ENCODE measurements at places on chromosomes 12 and 14. TPM values are rescaled to one million over a fixed set of nuclear protein-coding genes. Genes with fewer than 3 reads are reported as not detected.

Gene AQP5
- 36.6 TPM for total RNA-seq

Gene GDF3
- total RNA-seq: 0.20 TPM

Gene GPRC5D
- total RNA-seq: not detected

Gene TSPAN11
- 8.9 TPM for total RNA-seq

Gene GLI1
- total RNA-seq: not detected

Gene RERGL
- total RNA-seq: 0.91 TPM

Gene ALX1
- not detected for total RNA-seq

GRCh38 chr12:61860451-61860850 is 399.8 kb upstream of the USP15 start:
- no peaks in the 10 kb centered on the region for H3K36me3 ChIP-seq
- H3K27ac ChIP-seq: no peak overlapping the region
- no peak overlapping the region for H3K4me3 ChIP-seq
- DNase-seq: no peak
- no peaks in the 10 kb centered on the region for H3K4me1 ChIP-seq
- H3K27me3 ChIP-seq: no peaks in the 10 kb centered on the region

GRCh38 chr12:53004582-53004981 is 1.7 kb upstream of the EIF4B start:
- no peak for DNase-seq
- no peaks in the 10 kb centered on the region for H3K27me3 ChIP-seq
- no peak overlapping the region for H3K4me3 ChIP-seq
- peaks cover 3% of the 10 kb centered on the region for H3K36me3 ChIP-seq
- no peak overlapping the region for H3K27ac ChIP-seq

DNA sequence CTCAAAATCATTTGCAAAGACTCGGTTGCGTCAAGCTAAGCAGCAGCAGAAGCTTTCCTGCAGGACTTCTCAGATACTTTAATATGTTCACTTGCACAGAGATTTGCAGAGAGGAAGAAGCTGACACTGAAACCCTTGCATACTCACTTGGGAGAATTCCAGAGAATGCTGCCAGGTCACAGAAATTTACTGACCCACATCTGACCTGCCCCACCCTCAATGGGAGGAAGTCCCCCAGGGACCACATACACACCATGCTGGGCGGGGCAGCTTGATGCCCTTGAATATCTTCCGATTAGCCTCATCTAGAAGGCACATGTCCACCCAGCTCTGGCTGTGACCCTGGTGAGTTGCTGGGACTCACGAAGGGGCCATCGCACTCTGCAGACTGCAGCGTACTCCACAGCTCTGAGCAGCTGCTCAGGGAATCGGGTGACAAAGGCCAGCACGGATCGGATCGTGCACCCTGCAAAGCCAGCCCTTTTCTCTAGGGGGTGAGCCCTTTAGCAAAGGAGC is 83.2 kb downstream of the ITPK1 start:
- H3K27me3 ChIP-seq: no peaks in the 10 kb centered on the region
- no peak overlapping the region for H3K4me3 ChIP-seq
- no peaks in the 10 kb centered on the region for H3K36me3 ChIP-seq
- no peak for DNase-seq

GRCh38 chr14:43449291-43449690 is 1057.8 kb downstream of the FSCB start:
- no peak overlapping the region for H3K27ac ChIP-seq
- DNase-seq: no peak
- H3K27me3 ChIP-seq: no peaks in the 10 kb centered on the region
- H3K4me3 ChIP-seq: no peak overlapping the region
- H3K36me3 ChIP-seq: no peaks in the 10 kb centered on the region
- H3K4me1 ChIP-seq: no peaks in the 10 kb centered on the region

- no peaks in the 10 kb centered on the region for H3K27me3 ChIP-seq
- no peaks in the 10 kb centered on the region for H3K4me1 ChIP-seq
- no peaks in the 10 kb centered on the region for H3K36me3 ChIP-seq
- DNase-seq: no peak
Measured at GRCh38 chr12:52608161-52608560, 6.9 kb upstream of the KRT72 start.

DNA sequence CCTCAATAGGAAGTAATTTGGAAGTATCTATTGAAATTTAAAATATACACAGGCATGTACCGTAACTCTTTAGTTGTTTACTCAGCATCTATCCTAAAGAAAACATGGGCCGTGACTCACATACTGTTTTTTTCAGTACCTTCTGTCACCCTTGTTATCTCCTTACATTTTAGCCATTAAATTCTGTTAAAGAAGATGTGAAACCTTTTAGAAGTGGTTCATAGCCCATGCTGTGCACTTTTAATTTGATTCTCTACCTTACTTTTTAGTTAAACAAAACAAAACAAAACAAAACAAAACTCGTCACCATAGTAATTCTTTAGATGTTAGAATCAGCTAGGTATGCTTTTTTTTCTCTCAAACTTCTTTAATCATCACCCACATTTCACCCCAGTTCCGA is 494.4 kb upstream of the RGS6 start:
- no peaks in the 10 kb centered on the region for H3K36me3 ChIP-seq
- no peaks in the 10 kb centered on the region for H3K4me1 ChIP-seq
- no peak overlapping the region for H3K27ac ChIP-seq
- DNase-seq: no peak
- H3K27me3 ChIP-seq: no peaks in the 10 kb centered on the region

- H3K4me1 ChIP-seq: peaks cover 41% of the 10 kb centered on the region
- DNase-seq: peak; percentile 40
- H3K27ac ChIP-seq: peak overlapping the region; percentile 100
- H3K27me3 ChIP-seq: no peaks in the 10 kb centered on the region
- H3K36me3 ChIP-seq: no peaks in the 10 kb centered on the region
- peak overlapping the region; percentile 89 for H3K4me3 ChIP-seq
Measured at GRCh38 chr12:56221232-56221756, 428 bp downstream of the RNF41 start.

DNA sequence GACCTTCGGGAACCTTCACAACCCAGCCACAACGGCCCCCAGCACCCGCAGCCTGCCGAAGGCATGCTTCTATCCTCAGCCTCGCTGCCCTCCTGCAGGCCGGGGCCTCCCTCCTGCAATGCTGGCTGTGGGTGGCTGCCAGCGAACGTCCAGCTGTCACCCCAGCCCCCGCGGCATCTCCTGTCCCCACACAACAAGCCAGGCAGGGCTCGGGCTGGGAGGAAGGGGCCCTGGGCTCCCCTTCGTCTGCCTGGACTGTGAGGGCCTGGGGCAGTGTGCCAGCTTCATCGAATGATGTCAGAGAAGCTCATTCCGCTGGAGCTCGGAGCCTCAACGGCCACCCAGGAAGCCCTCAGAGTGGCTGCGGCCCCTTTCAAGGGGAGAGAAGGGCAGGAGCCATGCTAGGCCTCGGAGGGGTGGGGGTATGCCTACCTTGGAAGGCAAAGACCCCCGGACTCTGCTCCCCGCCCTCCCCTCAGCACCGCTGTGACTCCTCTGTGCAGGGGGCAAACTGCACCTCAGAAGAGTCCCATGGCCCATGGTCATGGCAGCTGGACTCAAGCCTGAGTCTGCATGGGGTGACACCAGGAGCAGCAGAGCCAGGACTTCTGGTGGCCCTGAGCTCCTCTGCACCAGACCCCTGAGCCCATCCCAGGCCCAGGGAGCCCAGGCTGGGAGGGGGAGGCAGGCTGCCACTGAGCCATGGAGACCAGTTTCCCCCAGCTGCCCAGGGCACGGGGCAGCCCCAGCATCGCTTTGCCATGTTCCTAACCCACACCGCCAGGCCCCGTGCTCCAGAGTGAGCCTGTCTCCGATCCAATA is 24.7 kb upstream of the C14orf180 start:
- H3K27me3 ChIP-seq: no peaks in the 10 kb centered on the region
- no peak overlapping the region for H3K4me3 ChIP-seq
- DNase-seq: no peak

DNA sequence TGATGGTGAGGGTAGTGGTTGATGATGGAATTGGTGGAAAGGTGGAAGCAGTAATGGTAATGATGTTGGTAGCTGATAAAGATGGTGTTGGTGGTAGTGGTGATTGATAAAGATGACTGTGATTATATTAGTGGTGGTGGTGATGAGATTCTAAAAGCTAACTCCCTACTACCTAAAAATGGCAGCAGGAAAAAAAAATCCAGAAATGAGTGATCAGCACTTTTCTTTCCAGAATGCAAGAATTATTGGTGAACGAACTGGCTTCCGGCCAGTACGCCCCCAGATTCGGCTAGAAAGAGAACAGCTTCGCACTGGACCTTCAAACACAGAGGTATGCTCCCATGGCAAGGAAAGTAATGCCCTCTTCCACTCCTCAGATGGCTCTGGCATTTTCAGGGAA is 19.3 kb downstream of the DAO start:
- DNase-seq: no peak
- no peak overlapping the region for H3K4me3 ChIP-seq
- H3K4me1 ChIP-seq: no peaks in the 10 kb centered on the region
- H3K27ac ChIP-seq: no peak overlapping the region
- H3K27me3 ChIP-seq: no peaks in the 10 kb centered on the region

DNA sequence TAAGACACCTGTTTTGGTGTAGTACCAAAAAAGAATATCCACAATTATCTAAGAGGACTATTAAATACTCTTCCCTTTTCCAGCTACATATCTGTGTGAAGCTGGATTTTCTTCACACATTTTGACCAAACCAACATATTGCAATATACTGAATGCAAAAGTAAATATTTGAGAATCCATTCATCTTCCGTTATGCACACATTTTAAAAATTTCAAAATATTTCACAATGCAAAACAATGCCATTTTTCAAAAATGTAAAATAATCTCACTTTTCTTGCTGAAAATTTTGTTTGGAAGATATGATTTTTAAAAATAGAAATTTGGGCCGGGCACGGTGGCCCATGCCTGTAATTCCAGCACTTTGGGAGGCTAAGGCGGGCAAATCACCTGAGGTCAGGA is 133.9 kb upstream of the FUT8 start:
- H3K4me1 ChIP-seq: peaks cover 16% of the 10 kb centered on the region
- H3K36me3 ChIP-seq: no peaks in the 10 kb centered on the region
- no peak overlapping the region for H3K4me3 ChIP-seq
- no peaks in the 10 kb centered on the region for H3K27me3 ChIP-seq
- no peak for DNase-seq
- H3K27ac ChIP-seq: no peak overlapping the region

DNA sequence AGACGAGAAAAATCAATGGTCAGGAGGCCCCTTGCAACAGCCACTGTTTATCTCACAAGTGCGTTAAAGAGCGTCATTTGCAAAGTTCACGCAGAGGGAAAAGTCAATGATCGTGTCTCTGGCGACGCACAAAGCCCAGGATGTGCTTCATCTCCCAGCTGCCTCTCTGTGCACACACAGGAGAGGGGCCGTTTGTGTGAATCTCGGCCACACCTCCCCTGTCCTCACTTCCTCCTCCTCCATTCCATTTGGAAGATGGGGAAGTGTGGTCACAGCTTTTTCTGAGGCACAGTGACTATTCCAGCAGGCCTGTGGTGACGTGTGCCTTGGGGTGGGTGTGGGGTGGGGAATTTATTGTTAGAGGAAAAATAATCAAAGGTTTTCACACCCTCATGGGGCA is 90.4 kb downstream of the RBM19 start:
- DNase-seq: no peak
- H3K36me3 ChIP-seq: peaks cover 14% of the 10 kb centered on the region
- no peaks in the 10 kb centered on the region for H3K4me1 ChIP-seq
- no peak overlapping the region for H3K27ac ChIP-seq

DNA sequence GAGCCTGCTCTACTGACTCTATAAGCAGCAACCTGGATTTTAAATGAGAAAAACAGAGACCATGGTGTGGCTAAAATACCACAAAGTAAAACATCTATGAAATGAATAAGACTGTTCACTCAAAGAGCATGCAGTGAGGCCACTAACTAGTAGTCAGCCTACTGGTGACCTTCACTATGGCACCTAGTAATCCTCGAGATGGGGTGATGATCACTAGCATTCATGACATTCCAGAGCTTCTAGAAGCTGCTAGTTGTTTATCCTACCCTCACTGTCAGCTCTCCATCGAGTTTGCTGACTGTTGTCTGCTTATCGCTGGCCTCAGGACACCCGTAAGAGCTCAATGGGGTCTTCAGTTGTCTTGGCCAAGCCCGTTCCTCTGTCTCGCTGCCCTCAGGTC is 13.7 kb downstream of the SPTB start:
- no peak overlapping the region for H3K27ac ChIP-seq
- H3K36me3 ChIP-seq: no peaks in the 10 kb centered on the region
- H3K4me1 ChIP-seq: no peaks in the 10 kb centered on the region
- DNase-seq: no peak
- H3K27me3 ChIP-seq: no peaks in the 10 kb centered on the region

GRCh38 chr12:94207849-94208621 is 59.7 kb downstream of the PLXNC1 start:
- H3K4me3 ChIP-seq: no peak overlapping the region
- peak; percentile 34 for DNase-seq
- H3K27ac ChIP-seq: peak overlapping the region; percentile 76
- H3K36me3 ChIP-seq: no peaks in the 10 kb centered on the region
- H3K27me3 ChIP-seq: no peaks in the 10 kb centered on the region

DNA sequence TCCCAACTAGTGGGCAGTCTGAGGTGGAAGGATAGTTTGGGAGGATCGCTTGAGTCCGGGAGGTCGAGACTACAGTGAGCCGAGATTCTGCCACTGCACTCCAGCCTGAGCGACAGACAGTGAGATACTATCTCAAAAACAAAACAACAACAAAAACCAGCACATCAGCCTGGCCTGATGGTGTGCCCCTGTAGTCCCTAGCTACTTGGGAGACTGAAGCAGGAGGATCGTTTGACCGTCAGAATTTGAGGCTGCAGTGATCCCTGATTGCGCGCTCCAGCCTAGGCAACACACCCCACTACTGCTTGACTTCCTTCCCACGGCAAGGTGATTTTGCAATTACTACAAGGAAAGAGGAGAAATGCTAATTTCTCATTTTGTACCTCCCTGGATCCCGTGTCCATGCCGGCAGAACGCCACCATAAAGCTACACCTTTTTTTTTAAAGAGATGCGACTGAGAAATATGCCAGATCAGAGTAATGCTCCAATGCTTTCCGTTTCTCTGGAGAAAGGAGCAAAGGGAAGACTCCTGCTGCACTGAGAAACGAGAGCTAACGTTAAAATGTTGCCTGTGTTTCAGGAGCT is 672 bp upstream of the SCFD1 start:
- H3K27ac ChIP-seq: peak overlapping the region; percentile 93
- DNase-seq: peak; percentile 31
- peak overlapping the region; percentile 38 for H3K4me3 ChIP-seq
- no peaks in the 10 kb centered on the region for H3K36me3 ChIP-seq
- no peaks in the 10 kb centered on the region for H3K27me3 ChIP-seq

- no peak for DNase-seq
- H3K4me3 ChIP-seq: no peak overlapping the region
- H3K4me1 ChIP-seq: no peaks in the 10 kb centered on the region
- H3K27me3 ChIP-seq: no peaks in the 10 kb centered on the region
Measured at GRCh38 chr12:2082321-2082720, 29.5 kb downstream of the CACNA1C start.
